ENCODE measurements at places on chromosomes 6 and 20.

DNA sequence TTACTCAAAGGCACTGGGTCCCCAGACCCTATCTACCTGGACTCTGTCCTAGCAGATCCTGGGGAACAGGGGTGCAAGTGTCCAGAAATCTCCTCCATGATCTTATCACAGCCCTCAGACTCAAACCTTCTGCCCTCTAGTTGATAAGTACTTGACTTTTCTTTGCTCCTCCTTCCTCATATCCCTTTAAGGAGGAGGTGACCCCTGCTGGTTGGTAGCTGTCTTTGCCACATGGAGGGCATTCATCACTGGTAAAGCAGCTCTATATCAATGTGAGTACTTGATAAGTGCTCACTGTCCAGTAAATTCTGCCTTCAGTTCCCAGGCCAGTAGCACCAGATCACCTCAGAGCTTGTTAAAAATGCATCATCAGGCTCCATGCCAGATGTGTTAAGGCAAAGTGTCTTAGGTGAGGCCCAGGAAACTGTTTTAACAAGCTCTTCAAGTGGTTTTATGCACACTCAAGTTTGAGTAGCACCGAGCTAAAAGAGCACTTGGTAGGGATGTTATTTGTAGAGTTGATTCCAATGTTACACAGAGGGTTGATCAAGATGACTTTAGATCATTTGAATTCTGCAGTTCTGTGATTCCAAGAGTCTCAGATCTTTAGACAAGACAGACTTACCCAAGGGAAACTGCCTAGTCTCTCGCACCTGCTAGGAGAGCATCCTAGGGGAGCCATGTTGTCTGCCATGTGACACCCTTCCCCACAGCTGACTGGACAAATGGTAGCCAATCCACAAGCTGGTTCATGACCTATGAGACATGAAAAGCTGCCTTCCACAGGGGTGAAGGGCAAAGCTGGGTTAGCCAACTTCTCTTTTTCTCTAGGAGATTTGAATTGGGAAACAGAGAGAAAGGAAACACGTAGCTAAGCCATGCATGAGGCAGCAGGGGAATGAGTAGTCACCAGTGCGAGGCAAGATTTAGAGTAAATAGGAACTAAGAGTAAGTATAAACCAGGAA, 18.6 kb downstream of the TREML2 start:
- DNase-seq: no peak

DNA sequence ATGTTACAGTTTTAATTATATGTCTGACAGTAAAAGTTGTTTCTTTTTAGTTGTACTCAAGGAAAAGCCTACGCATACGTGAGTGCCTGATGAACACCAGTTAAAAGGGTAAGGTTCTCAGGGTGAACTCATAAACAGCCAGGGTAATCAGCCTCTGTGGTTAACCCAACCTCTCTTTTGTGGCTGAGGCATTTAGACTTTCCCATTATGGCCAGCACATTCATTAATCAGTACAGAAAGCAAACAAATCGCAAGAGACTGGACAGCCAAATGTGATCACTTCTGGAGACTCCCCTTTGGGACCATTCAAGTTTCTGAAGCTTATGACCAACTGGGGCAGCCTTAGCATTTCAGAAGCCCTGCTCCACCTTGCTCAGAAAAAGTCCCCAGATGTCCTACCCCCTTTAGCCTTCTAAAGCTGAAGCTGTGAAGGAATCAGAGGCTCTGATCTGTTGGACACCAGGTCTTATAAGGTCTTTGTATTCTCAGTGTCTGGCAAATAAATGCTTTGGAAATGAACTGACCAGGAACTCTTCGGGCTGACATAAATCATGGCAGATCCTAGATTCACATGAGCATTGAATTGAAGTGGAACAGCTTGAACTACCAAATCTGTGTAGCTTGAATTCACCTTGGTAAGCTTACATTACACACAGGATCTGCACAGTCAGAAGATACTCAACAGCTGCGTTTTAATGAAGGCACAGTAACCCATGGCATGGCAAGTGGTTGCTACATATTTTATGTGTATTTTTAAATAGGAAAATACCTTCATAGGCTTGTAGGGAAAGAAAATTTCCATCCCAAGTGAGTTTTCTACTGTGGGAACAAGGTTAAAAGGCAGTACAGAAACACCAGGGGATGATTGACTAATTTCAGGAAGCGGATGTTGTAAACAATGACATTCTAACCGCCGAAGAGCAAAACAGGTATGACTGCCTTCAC, 18.7 kb downstream of the IL20RA start:
- no peak for DNase-seq

DNA sequence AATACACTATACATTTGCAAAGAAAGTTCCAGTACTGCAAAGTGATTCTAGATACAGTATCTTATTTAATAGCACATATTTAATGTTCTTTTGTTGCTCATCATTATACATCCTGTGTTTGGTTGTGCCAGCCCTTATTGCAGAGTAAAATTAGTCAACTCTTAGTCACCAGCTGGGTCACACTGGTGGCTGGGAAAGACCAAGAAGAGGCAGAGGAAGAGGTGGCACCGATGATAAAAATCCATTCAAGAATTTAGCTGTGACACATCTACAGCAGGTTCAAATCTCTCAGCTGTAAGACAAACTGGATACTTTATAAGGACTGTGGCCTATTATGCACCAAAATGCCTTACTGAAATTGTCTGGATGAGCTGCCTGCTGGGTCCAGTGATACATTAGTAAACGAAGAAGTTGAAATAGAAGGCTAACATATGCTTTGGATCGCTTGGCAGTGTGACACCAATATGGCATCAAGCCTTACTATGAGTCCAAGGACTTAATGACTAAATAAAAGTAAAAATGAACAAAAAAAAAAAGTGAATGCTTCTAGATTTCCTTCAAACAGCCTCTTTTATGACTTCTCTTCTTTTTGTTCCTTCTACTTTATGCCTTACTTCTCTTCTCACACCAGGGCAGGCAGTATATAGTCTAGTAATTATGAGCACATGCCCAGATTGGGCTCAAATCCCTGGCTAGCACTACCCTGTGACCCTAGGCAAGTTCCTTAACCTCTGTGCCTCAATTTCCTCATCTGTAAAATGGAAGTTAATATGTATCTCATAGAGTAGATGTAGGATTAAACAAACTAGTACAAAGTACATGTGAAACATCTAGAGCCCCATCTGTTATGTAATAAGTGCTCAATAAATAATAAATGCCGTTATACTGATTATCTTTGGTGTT, 29.4 kb upstream of the RNF8 start:
- DNase-seq: peak; percentile 31

DNA sequence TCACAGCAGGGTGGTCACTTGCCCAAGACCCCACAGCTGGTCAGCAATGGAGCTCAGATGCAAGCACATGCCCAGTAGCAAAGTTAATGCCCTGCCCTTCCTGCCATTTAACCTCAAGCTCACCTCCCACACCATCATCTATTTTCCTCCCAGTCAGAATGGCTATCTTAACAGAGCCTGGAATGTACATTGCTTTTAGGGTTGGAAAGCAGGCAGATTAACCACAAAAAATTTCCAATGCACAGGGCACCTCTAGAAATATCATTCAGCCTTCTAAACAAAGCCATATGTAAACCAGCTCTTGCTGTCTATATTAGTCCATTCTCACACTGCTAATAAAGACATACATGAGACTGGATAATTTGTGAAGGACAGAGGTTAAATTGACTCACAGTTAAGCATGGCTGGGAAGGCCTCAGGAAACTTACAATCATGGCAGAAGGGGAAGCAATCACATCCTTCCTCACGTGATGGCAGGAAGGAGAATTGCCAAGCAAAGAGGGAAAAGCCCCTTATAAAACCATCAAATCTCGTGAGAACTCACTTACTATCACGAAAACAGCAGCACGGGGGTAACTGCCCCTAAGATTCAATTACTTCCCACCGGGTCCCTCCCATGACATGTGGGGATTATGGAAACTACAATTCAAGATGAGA, 106.9 kb downstream of the FYN start:
- no peak for DNase-seq

- no peak for DNase-seq
Observed at GRCh38 chr6:148521586-148521985, 178.9 kb downstream of the SASH1 start.

- no peak for DNase-seq
Observed at GRCh38 chr20:50517817-50518154, 7.6 kb downstream of the PTPN1 start.
